ENCODE measurements at places on chromosomes 11 and 22.
A peak's percentile ranks its signal among the peaks of the same experiment; 100 is the strongest.

DNA sequence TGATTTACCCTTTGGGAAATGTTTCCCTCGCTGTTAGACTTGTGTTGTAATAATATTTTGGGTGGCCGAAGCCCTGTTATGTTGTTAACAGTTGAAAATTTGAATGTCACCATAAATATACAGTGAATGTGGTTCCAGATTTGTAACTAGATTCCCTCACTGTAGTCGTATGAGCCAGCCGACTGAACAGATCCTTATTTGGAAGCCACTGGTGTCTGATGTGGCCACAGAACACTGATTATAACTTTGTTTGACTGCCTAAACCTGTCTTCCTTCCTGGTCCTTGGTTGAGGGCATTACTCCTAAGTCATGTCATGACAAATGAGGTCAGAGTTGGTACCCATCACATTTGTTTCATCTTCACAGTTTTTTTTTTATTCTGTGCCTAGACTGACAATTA lies 45.4 kb downstream of the YAP1 start:
- no peak for DNase-seq

- no peak for DNase-seq
Measured at GRCh38 chr22:28953976-28954880, 70.9 kb downstream of the ZNRF3 start.

DNA sequence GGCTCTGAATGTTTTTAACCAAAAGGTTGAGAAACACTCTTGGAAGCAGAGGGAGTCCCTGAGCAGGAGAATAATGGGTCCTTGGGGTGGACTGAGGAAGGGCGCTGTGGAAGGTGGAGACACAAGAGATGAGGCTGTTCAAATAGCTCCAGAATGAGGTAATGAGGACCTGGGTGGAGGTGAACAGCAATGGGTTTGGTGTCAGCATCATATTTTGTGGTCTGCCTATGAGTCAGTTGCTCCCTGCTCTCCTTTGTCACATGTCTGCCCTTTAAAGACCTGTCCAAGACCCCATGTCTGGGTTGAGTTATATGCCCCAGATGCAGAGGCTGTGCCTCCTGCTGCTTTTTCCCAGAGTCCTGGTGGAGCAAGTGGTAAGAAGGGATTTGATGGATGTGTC lies 113.6 kb downstream of the BARX2 start:
- no peak for DNase-seq

DNA sequence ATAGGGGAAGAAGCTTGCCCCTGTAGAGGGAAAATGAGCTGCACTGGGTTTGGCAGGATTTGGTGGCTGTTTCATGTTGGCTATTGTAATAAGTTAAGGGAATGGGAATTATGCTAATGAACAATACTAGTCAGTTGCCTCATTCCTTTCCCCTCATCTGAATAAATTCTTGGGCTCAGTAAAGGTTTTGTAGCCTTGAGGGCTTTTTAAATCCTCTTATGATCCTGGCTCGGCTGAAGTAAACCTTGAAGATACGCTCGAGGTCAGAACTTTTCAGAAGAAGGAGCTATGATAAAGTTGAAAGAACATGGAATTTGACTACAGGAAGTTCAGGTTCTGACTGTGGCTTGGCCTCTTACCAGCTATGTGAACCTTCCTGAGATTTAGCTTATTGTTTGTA lies 448.7 kb downstream of the RAB38 start:
- no peak for DNase-seq

- no peak for DNase-seq
Measured at GRCh38 chr22:21948390-21948789, 4.3 kb downstream of the PPM1F start.

- DNase-seq, result peak; percentile 64
Measured at GRCh38 chr11:118618115-118618990, 10.9 kb downstream of the PHLDB1 start.

- no peak for DNase-seq
Measured at GRCh38 chr11:70040869-70041501, 37.1 kb upstream of the ANO1 start.

GRCh38 chr11:24683583-24683982 lies 186.7 kb downstream of the LUZP2 start:
- DNase-seq, result no peak

GRCh38 chr11:126344141-126345080 lies 11.1 kb upstream of the ST3GAL4 start:
- no peak for DNase-seq

- DNase-seq, result no peak
Measured at GRCh38 chr22:17243524-17243923, 24.3 kb upstream of the ADA2 start.

GRCh38 chr11:120894202-120894985 lies 129.5 kb upstream of the TBCEL start:
- DNase-seq, result no peak

DNA sequence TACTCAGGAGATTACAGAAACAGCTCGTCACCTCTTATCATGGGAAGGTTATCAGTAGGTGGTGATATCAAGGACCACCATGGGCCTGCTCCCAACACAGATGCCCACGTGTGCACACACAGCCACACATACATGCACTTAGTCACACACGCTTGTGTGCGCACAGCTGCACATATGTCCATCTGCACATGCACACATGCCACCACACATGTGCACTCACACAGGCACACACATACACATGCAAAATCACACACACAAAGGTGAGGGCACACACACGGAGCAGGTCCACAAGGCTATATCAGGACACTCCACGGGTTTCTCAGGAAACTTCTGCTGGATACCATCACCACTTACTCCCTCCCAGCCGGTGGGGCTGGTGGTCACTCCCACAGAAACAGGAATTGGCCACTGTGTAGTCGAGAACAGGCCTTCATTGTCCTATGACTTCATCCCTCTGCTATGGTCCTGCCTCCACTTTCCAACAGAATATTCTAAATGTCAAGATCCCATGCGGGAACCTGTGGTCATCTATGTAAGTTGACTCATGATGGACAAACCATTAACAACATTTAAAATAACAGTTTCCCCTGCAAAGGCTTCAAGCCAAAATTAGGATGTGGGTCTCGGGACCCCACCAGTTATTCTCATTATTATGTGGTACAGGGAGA lies 2.2 kb downstream of the C11orf24 start:
- DNase-seq, result no peak

DNA sequence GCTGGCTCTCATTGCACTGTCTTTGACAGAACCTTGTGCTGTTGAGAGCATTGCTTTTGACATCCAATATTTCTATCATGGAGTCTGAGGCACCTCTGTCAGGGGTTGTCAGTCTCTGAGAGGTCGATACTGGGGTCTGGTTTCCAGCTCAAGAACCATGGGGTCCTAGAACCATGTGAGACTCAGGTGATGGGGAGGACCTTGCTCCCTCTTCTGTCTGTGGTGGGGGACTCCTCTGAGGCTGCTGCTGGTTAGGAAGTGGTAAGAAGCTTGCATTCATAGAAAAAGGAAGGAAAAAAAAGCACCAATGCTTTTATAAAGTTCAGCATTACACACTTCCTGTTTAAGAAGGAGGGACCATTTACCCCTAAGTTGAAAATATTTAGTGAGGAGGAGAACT lies 91.8 kb upstream of the CD44 start:
- DNase-seq, result no peak

- no peak for DNase-seq
Measured at GRCh38 chr11:849104-849824, 6.6 kb downstream of the TSPAN4 start.

GRCh38 chr22:34105461-34106062 lies 185.3 kb upstream of the LARGE1 start:
- DNase-seq, result peak; percentile 64

GRCh38 chr22:45088576-45088975 lies 75.1 kb upstream of the NUP50 start:
- no peak for DNase-seq

GRCh38 chr11:61335355-61335710 lies 2.3 kb downstream of the TKFC start:
- DNase-seq, result no peak

GRCh38 chr11:20355221-20356219 lies 8.0 kb upstream of the HTATIP2 start:
- no peak for DNase-seq

- no peak for DNase-seq
Measured at GRCh38 chr22:44361391-44362126, 48.8 kb upstream of the SHISAL1 start.

- no peak for DNase-seq
Measured at GRCh38 chr22:48077699-48078098, 1315.2 kb downstream of the TBC1D22A start.

- no peak for DNase-seq
Measured at GRCh38 chr11:43699870-43700269, 19.3 kb downstream of the HSD17B12 start.

- DNase-seq, result peak; percentile 18
Measured at GRCh38 chr11:34250732-34251588, 106.8 kb downstream of the ABTB2 start.

DNA sequence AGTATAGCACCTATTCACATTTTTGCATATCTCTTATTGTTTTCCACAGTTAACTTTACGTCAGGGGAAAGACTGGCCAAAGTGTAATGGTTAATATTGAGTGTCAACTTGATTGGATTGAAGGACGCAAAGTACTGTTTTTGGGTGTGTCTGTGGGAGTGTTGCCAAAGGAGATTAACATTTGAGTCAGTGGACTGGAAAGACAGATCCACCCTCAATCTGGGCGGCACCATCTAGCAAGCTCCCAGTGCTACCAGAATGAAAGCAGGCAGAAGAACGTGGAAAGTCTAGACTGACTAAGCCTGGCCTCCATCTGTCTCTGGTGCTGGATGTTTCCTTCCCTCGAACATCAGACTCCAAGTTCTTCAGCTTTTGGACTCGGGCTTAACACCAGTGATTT lies 1900.7 kb upstream of the RAG2 start:
- no peak for DNase-seq

- DNase-seq, result no peak
Measured at GRCh38 chr11:106889718-106890117, 128.6 kb downstream of the GUCY1A2 start.

DNA sequence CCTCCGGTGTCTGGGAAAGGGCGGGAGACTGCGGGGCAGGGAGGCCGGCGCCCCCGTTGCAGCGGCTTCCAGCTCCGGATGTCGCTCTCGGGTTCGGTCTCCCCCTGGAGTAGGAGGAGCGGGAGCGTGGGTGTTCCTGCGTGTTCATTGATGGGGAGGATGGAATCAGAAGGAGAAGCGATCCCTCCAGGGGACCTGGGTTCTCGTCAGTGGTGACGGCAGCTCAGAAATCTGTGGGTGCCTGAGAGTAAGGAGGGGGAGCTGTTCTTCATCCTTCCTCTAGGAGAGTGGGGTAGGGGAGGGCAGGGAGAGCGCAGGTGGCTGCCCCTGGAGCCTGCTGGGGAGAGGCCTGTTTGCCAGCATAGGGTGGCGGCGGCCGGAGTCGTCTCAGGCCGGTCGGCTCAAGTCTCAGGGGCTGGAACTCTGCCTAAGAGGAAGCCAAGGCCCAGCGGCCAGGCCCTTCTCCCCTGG lies 1.1 kb downstream of the UBASH3B start:
- DNase-seq, result peak; percentile 39

DNA sequence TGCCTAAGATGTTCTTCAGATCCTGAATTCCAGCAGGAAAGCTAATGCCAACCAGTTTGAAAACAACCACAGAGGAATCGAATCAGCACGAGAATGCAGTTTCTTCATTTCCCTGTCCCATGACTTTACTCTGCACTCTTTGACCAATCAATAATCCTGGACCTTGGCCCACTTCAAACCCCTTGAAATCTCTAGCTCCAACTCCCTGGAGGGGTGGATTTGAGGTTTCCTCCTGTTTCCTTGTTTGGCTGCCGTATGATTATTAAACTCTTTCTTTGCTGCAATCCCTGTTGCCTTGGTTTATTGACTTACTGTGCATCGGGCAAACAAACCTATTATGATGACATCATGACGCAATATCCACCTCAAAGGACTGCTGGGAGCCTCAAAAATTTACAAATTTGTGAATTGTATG lies 109.3 kb downstream of the FBXO7 start:
- DNase-seq, result no peak

- no peak for DNase-seq
Measured at GRCh38 chr22:45608763-45609180, 62.9 kb upstream of the ATXN10 start.

DNA sequence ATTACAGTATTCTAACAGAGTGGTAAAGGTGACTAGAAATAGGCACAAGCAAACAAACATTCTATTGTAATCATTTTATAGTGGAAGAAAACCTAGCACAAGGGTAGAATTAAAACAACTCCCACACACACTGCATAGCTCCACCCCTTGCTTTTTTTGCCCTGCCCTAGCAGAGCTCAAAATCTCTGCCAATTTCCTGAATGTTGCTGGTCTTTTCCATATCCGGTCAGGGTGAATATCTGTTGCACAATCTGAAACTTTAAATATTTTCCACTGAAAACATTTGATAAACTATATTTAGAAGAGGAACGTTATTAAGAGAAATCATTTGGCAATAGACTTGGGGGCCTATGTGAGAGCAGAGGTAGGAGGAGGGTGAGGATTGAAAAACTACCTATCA lies 2.7 kb downstream of the SPA17 start:
- no peak for DNase-seq

- no peak for DNase-seq
Measured at GRCh38 chr22:17281026-17281425, 61.8 kb upstream of the ADA2 start.

- peak; percentile 50 for DNase-seq
Measured at GRCh38 chr11:92224407-92225124, at the start of gene FAT3. Gene FAT3, plus strand, starts transcription at chr11:92224818. Its CDS starts 127,295 bp downstream, at chr11:92352113.

GRCh38 chr22:48396785-48397530 lies 1430.7 kb downstream of the BRD1 start:
- DNase-seq, result no peak
